ENCODE measurements at places on chromosomes 16 and 17.
A peak's percentile ranks its signal among the peaks of the same experiment; 100 is the strongest.

- DNase-seq = no peak
Observed at GRCh38 chr16:25157271-25157875, 45.8 kb downstream of the LCMT1 start.

DNA sequence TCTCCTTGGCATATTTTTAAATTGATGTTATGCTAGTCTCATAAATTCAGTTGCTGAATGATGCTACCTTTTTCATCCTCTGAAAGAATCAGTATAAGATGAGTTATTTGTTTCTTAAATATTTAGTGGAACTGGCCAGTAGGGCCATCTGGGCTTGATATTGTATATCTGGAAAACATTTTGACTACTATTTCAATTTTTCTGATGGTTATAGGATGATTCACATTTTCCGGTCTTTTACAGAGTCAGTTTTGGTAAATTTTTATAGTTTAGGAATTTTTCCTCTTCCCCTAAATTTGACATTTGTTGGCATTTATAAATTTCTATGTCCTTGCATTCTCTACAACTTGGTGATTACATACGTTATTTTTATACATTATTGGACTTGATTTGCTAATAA is 296.3 kb upstream of the AXIN2 start:
- DNase-seq = no peak

DNA sequence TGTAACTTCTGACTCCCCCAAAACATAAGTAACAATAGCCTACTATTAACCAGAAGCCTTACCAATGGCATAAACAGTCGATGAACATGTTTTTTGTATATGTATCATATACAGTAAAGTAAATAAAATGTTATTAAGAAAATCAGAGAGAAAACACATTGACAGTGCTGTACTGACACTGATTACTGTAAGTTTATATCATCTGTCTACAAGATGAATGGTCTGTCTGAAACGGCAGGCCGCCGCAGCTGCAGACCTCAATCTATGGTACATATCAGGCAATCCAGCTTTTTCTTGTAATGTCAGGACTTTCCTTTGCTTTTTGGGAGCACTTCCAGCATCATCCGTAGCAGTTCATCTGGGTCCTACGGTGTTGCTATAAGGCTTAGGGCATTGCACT is 44.2 kb upstream of the RPH3AL start:
- DNase-seq = no peak

GRCh38 chr16:4604401-4604800 is 10.3 kb downstream of the UBALD1 start:
- no peak for DNase-seq

GRCh38 chr17:69961501-69962145 is 113.4 kb upstream of the KCNJ16 start:
- no peak for DNase-seq

GRCh38 chr17:40436636-40437035 is 6.6 kb upstream of the IGFBP4 start:
- no peak for DNase-seq

DNA sequence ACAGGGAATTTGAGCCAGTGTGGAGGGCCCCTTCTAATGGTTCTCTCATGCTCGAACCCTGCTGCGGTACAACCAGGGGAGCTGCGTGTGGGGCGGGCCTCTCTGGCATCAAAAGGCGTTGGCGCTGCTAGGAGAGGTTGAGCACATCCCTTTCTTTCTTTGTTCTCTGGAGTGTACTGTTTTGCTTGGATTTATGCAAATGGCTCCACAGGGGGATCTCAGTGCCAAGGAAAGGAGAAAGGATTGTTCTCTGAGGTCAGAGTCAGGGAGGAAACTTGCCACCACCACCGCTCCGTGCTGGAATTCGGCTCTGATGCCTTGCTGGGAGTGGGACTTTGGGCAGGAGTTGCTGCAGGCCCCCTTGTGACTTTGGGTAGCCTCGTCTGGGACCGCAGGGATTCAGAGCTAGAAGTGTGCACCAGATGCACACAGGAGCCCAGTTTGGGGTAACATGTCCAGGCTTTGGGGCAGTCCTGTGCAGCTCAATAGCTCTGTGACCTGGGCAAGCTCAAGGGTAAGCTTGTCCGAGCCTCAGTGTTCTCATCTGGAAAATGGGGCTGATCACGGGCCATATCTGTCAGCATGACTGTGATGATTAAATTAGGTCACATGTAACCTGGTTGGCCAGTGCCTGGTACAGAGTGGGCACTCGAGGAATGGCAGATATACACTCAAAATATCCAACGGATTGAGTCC is 353.0 kb upstream of the EEF2KMT start:
- DNase-seq = no peak

- no peak for DNase-seq
Observed at GRCh38 chr16:89955001-89955685, 6.6 kb downstream of the DEF8 start.

- DNase-seq = no peak
Observed at GRCh38 chr17:37813751-37814150, 68.9 kb upstream of the HNF1B start.

GRCh38 chr17:38451840-38452529 is 23.7 kb downstream of the ARHGAP23 start:
- DNase-seq = no peak

- DNase-seq = no peak
Observed at GRCh38 chr16:81902025-81902424, 109.2 kb downstream of the SDR42E1 start.

DNA sequence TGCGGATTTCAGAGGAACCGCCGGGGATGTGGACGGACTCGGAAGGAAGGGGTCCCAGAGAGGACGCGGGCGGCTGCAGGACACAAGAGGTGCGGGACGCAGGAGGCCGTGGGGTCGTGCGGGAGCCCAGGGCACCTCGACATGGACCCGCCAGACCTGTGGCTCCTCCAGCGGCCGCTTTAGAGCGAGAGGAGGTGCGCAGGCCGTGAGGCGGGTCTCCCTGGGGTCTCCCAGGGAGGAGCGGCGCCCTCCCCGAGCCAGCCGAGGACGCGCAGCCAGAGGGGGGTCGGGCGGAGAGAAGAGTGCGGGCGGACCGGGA is 6.8 kb upstream of the FLYWCH1 start:
- DNase-seq = no peak

GRCh38 chr16:5509794-5510193 is 412.2 kb upstream of the EEF2KMT start:
- no peak for DNase-seq

DNA sequence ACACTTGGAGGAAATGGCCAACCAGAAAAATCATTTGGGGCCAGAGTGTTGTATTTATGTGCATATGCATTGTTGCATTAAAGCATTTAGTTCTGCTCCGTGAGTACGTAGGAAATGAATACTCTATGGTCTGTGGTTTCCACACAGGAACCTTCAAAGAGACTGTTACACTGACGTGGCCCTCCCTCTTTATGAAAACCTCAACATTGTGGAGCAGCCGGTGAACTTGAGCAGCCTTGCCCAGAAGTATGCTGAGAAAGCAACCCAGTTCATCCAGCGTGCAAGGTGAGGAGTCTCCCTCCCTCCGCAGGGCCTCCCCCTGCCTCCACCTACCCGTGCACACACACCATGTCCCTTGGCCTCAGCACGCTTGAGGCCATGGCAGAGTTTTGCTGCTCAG is 65.2 kb downstream of the ARSG start:
- peak; percentile 14 for DNase-seq

DNA sequence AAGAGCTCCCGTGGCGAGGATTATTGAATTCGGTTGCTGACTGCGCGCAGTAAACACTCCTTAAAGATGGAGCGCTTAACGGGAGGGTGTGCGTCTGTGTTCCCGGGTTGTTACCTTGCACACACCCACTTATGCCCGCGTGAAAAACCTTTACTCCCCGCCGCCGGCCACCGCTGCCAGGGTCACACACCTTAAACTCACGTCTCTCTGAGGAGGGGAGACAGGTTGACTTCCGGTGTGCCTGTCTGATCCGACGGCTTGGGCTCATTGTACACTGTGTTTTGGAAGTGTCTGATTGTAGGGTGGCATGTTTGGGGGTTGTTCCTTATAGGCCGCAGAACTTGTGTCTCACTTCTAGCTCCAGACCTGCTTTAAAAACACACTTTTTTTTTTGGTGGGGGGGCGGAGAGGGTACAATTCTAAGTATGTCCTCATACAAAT is 66.8 kb downstream of the KPNA2 start:
- peak; percentile 13 for DNase-seq

DNA sequence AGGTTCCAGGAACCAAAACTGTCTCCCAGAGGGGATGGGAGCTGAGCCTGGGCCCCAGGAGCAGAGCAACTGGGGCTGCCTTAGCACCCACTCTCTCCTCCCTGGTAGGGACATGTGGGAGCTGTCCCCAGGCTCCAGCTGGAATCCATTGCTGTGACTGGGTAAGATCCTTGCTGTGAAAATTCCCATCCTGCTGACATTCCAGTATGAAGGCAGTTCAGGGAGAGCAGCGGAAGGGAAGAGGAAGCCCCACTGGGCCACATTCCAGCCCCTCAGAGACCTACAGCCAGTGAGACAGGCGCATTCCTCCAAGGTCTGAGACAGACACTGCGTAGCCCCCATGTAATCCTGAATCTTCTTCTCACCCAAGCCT is 24.2 kb downstream of the MYO18A start:
- no peak for DNase-seq

DNA sequence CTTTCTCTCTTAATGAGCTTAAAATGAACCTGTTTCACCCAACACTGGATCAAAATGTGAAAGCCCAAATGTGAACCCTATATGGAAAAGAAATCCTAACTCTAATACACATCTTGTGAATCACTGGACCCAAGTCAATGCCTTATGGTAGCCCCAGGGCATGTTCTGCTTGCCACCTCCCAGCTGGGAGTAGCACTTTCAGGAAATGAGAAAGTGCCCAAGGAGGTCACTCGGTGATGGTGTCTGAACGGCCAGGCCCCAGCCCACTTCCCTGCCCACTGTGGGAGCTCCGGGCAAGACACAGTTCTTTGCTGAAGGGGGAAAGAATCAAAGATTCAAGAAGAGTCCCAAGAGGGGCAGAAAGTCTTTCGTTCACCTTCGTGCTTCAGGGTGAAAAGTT is 46.1 kb downstream of the GTF3C1 start:
- no peak for DNase-seq

- no peak for DNase-seq
Observed at GRCh38 chr17:83194186-83194561, 114.8 kb downstream of the METRNL start.

Data from activated naive CD4-positive, alpha-beta T cell (primary cell).